T-cell (primary cell): ENCODE measurements at places on chromosomes 12 and 14.

GRCh38 chr14:77342726-77343397 lies 22.0 kb downstream of the GSTZ1 start:
- H3K36me3 ChIP-seq: peaks cover 29% of the 10 kb centered on the region
- H3K27ac ChIP-seq: no peak overlapping the region
- H3K4me1 ChIP-seq: no peaks in the 10 kb centered on the region
- no peaks in the 10 kb centered on the region for H3K27me3 ChIP-seq
- no peak for DNase-seq
- H3K4me3 ChIP-seq: no peak overlapping the region

DNA sequence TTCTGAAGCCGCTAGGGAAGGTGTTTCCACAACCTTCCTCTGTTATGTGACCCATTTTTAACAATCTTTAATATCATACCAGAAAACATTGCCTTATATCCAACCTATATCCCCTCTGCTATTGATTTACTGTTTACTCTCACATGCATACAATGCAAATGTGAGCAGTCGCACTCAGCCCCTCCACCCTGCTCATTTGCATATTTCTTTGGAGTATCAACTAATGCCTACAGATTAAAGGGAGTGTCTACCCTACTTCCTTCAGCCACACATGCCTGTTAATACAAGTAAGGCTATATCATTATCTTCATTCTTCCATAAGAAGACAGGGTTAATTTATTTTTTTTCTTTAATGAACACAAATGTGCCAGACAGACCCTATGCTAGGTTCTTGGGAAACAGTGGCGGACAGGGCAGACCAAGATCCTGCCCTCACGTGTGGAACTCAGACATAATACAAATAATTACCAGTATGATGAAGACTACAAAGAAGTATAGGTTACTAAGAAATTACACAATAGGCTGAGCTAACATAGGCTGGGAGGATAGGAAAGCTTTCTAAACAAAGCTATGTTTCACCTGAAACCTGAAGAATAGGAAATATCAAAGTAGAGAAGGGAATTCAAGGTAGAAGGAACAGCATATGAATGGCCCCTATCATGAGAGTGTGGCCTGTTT lies 107.3 kb upstream of the MDM1 start:
- no peak overlapping the region for H3K27ac ChIP-seq
- no peak overlapping the region for H3K4me3 ChIP-seq
- no peaks in the 10 kb centered on the region for H3K36me3 ChIP-seq
- H3K4me1 ChIP-seq: peaks cover 21% of the 10 kb centered on the region
- DNase-seq: no peak

- H3K4me3 ChIP-seq: no peak overlapping the region
- H3K4me1 ChIP-seq: no peaks in the 10 kb centered on the region
- no peak for DNase-seq
Observed at GRCh38 chr12:50186681-50187080, 19.5 kb upstream of the CERS5 start.

DNA sequence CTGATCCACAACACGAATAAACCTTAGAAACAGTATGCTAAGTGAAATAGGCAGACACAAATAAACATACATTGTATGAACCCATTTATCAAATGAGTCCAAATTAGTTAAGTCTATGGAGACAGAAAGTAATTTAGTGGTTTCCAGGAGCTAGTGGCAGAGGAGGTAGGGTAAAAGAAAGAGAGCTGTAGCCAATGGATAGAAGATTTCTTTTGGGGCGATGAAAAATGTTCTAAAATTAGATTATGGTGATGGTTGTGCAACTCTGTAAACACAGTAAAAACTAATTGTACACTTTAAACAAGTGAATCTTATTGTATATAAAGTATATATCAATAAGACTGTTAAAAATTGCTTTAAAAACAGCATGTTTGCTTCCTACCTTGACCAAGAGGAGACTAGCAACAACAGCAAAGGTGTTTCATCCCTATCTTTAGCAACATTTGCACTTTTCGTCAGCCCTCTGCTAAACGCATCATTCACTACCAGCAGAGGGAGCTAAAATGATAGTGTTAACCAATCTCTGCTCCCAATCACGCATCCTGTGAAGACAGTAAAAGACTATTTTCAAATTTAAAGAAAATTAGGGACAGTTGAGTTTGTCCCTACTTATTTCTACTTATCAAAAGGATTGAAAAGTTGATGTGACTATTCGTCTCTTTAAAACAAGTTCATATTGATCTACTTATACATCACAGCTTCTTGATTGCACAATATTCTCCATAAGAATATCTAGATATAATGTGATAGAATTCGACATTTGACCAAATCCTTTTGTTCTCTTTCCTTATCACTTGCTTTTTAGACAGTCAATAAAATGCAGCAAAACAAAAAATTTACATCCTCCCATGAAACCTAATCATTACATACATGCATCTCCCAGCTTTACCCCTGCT lies 24.0 kb upstream of the LGR5 start:
- DNase-seq: no peak
- H3K4me3 ChIP-seq: no peak overlapping the region
- H3K27me3 ChIP-seq: no peaks in the 10 kb centered on the region

GRCh38 chr12:57368349-57369095 lies 62.3 kb downstream of the R3HDM2 start:
- no peak for DNase-seq
- H3K4me3 ChIP-seq: no peak overlapping the region
- no peaks in the 10 kb centered on the region for H3K27me3 ChIP-seq

- no peaks in the 10 kb centered on the region for H3K36me3 ChIP-seq
- H3K4me3 ChIP-seq: no peak within 1 kb of the TSS
- no peak for DNase-seq
- H3K27ac ChIP-seq: no peak within 1 kb of the TSS
Observed at GRCh38 chr12:52848661-52849255, at the start of gene KRT78. Gene KRT78, minus strand, starts transcription at chr12:52848994. Its CDS starts 64 bp downstream, at chr12:52848930.

DNA sequence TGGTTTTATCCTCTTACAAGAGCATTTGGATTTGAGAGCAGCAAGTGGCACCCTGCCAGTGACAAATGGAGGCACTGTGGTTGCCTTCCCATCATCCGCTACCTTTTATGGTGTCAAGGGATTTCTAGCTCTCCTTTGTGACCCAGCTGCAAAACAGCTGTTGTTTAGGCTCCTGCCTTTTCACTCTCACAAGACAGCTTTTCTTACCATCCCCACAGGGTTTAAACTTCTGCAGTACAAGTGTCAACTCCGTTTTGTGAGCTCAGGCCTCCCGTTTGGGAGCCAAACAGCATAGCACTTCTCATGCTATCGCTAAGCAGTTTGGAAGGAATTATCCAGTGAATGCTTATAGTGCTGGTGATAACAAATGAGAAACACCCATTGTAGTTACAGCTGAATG lies 331.4 kb downstream of the TMTC2 start:
- no peak overlapping the region for H3K27ac ChIP-seq
- H3K36me3 ChIP-seq: no peaks in the 10 kb centered on the region
- H3K4me3 ChIP-seq: no peak overlapping the region
- DNase-seq: no peak

DNA sequence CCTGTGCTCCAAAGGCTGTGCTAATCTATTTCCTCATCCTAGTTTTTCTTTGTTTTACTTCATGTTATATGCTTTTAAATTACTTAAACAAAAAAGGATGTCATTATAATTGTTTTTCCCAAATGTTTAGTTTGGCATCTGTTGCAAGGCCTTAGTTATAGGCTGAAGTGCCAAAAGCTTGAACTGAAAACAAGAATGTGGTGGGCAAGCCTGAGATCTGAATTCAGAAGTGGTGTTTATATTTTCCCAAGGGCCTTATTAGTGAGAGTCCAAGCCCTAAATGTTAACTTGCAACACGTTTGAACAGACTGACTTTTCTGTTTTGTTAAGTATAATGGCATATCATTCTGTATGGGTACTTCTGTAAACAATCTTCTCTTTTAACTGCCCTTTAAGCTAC lies 326.8 kb downstream of the CCDC91 start:
- no peak for DNase-seq
- no peaks in the 10 kb centered on the region for H3K36me3 ChIP-seq
- no peaks in the 10 kb centered on the region for H3K27me3 ChIP-seq
- H3K4me3 ChIP-seq: no peak overlapping the region
- H3K27ac ChIP-seq: no peak overlapping the region

DNA sequence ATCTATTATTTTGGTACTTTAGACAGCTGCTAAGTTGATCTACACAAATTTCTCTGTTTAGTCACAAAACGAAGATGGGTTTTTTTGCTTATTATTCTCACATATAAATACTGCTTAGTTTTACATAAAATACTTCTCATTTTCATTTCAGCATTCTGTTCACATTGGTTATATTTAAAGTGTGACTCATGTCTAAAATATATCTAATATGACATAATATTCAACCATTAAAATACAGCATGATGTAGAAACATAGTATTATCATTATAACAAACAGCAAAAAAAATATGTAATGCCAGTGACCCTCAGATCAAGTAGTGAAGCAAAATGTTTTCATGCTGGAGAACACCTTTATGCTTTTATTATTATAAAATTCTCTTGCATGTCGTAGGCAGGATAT lies 63.7 kb downstream of the SH2B3 start:
- no peaks in the 10 kb centered on the region for H3K27me3 ChIP-seq
- no peak overlapping the region for H3K4me3 ChIP-seq
- H3K4me1 ChIP-seq: no peaks in the 10 kb centered on the region
- peaks cover 30% of the 10 kb centered on the region for H3K36me3 ChIP-seq

DNA sequence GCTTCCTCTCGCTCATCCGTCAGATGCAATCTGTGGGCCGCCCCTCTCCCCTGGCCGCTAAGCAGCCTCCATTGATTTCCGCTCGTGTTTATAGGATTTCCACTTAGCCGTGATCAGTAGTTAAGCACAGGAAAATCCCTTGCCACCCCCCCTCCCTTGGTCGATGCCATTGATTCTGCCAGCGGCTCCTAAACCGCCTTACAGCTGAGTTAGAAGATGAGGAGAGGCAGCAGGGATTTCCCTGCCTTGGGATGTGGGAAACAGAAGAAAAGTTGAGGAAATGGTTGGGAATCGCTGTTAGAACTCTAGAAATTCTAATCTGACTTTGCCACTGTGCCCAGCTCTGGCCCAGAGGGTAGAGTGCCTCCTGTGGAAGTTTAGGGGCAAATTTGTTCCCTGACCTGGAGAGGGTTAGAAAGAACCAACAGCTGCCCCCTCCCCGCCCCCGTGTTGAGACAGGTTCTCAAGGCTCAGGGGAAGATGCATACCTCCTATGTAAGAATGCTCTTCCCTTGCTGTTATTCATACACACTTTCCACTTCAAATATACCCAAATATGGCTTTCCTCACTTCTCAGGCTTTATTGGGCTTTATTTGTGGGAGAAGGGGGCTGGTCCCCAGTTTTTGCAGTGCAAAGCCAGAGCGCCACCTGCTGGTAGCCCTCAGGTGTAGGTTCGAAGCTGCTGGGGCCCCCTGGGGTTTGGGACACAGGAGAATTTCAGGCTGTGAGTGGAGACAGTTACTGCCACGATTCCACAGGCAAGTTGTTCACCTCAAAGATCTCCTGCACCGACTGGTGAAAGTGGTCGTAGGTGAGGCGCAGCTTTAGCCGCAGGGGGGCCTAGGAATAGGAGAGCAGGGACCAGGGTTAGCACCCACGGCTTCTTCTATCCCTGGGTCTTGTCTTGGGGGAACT lies 3.2 kb downstream of the THTPA start:
- peaks cover 20% of the 10 kb centered on the region for H3K36me3 ChIP-seq
- H3K27me3 ChIP-seq: no peaks in the 10 kb centered on the region
- H3K4me1 ChIP-seq: peaks cover 44% of the 10 kb centered on the region
- no peak overlapping the region for H3K4me3 ChIP-seq

DNA sequence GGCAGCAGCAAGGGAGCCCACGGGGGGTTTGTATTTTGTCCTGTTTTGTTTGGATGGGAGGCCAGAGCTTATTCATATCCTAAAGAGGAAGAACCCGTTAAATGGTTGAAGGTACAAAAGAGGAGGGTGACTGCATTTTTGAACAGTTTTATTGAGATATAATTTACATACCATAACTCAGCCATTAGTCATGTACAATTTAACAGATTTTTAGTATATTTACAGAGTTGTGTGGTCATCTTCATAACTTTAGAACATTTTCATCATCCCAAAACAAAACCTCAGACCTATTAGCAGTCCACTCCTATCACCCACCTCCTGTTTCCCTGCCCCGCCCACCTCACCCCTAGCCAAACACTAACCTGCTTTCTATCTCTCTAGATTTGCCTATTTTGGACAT lies 12.6 kb downstream of the NRDE2 start:
- no peaks in the 10 kb centered on the region for H3K4me1 ChIP-seq
- DNase-seq: no peak
- no peak overlapping the region for H3K27ac ChIP-seq
